ENCODE measurements at places on chromosomes 3 and 15.

- no peak for DNase-seq
Measured at GRCh38 chr3:129617381-129618185, 11.1 kb upstream of the PLXND1 start.

DNA sequence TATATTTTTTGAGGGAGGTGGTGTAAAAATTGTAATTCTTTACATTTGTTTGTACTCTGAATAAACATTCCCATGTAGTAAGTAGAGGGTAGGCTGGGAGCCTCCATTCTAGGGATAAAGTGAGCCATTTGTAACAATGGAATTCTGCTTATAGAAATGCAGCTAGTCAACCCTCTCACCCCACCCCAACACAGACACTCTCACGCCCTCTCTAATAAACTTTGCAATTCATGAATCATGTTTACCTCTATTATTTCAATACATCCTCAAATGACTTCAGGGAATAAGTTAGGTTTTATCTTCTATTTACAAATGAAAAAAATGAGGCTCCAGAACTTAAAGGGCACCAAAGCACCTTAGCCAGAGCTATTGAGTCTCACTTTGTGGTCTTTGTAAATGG is 56.5 kb upstream of the PDZRN3 start:
- DNase-seq = no peak

DNA sequence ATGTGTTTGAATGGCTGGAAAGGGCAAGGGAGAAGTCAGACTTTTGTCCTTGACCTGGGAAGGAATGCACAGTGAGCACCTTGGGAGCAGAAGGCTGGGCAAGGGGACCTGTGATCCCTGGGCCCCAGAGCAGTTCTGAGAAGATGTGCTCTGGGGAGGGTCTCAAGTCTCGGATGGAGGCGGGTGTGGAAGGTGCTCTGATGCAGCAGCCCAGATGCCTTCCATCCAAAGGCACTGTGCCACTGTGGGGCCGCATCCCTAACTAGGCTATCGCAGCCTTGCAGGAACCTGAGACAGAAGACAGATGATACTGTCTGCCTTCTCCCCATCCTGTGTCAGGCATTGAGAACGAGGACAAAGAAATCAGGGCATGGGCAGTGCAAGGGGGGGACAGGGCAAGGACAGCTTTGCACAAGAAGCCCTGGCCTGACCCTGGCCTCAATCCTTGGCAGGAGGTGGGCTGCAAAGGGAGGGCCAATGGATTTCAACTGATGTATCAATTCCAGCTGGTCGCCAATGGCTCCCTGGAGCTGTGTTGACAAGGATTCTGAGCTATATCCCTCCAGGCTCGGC is 14.6 kb upstream of the PRKCD start:
- DNase-seq = no peak

GRCh38 chr3:164018500-164018899 is 1059.8 kb downstream of the SI start:
- no peak for DNase-seq

DNA sequence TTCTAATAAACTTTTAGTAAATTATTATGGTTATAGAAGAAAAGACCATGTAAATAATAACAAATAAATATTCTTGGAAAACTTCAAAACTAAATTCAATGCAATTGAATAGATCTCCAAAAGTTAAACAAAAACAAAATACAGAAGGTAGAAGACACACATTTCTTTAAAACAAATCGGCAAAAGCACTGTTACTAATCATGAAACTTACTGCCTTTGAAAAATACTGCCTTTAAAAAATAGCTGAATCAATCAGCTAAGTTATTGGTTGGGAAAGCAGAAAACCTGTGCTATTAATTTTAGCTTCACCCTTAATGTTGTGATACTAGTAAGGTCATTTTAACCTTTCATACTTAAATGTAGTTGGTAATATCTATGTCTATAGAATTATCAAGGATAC is 3.0 kb downstream of the GPR15 start:
- DNase-seq = no peak

GRCh38 chr3:150483226-150483625 is 63.1 kb downstream of the SERP1 start:
- DNase-seq = no peak

- no peak for DNase-seq
Measured at GRCh38 chr15:92645051-92645631, 10.4 kb downstream of the FAM174B start.

DNA sequence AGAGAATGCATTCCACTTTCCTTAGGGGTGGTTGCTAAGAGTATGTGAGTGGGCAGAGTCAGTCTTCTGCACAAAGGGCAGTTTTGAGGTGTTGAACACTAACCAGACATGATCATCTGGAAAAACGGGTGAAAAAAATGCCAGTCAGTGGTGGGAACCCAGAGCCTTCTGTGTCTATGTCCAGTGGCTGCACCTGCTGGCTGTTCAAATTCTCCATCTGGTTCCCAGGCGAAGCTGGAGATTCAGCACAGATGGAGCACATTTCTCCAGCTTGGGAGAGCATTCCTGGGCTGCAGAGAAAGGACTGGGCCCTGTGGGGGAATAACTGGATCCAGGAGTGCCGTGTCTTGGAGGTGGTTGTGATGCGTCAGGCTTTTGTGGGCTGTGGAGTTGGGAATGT is 74.1 kb downstream of the TRAK1 start:
- DNase-seq = no peak

GRCh38 chr3:106261915-106262683 is 393.3 kb upstream of the CBLB start:
- no peak for DNase-seq

DNA sequence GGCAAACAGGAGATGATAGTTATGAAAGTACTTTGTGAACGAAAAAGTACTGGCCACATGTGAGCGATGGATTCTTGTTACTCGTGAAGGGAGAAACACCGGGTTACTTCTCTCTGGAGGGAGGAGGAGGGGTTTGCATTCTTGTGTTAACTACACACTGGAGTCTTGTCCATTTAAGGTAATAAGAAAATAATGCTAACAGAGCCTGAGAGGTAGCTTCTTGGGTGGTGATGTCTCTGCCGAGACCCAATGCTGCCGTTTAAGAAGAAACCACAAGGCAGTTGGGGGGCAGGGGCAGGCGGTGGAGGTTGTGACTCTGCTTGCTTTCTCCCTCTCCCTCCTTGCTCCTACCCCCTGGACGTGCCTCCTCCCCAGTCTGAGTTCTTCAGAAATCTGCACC is 100.9 kb upstream of the ROPN1 start:
- DNase-seq = no peak

DNA sequence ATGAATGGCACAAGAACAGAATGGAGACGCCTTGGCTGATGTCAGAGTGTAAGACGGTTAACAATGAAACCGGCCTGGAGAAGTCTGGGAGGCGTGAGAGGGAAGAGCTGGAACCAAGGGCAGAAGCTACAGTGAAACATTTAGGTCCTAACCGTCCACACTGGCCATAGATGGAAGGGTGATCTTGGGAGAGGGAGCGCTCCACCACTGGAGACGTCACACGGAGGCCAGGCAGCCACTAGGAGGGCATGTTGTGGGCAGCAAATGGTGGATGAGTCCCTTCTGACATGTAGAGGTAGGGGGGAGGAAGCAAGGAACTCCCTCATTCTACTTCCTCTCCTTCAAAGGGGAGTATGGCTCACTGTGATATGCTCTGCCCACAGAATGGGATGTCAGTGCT is 23.8 kb downstream of the FEM1B start:
- no peak for DNase-seq

DNA sequence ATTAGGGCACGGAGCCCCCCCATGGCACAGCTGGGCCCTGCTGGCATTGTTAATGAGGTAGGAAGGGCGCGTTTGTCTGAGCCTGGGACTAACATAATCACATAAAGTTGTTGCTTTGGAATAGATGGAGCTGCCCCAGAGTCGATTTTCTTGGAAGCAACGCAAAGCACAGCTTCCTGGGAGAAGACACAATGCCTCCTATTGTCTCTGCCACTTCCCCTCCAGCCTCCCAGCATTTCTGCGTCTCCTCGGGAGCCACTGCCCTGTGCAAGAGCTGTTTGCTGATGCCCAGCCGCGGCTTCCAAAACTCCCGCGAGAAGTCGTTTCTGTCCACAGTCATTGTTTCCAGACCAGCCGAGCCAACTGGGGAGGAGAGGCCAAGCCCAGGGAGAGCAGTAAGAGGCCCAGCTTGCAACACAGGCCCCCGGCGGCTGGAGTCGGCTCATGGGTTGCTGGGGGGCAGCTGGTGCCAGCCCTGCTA is 18.1 kb upstream of the ALDH1A3 start:
- no peak for DNase-seq

- DNase-seq = no peak
Measured at GRCh38 chr3:82202269-82202668, 440.8 kb upstream of the GBE1 start.

GRCh38 chr3:194640829-194641228 is 7.6 kb upstream of the TMEM44 start:
- no peak for DNase-seq

- DNase-seq = no peak
Measured at GRCh38 chr3:183692436-183692835, 5.2 kb upstream of the YEATS2 start.

GRCh38 chr3:133443649-133444422 is 44.0 kb downstream of the BFSP2 start:
- DNase-seq = no peak

DNA sequence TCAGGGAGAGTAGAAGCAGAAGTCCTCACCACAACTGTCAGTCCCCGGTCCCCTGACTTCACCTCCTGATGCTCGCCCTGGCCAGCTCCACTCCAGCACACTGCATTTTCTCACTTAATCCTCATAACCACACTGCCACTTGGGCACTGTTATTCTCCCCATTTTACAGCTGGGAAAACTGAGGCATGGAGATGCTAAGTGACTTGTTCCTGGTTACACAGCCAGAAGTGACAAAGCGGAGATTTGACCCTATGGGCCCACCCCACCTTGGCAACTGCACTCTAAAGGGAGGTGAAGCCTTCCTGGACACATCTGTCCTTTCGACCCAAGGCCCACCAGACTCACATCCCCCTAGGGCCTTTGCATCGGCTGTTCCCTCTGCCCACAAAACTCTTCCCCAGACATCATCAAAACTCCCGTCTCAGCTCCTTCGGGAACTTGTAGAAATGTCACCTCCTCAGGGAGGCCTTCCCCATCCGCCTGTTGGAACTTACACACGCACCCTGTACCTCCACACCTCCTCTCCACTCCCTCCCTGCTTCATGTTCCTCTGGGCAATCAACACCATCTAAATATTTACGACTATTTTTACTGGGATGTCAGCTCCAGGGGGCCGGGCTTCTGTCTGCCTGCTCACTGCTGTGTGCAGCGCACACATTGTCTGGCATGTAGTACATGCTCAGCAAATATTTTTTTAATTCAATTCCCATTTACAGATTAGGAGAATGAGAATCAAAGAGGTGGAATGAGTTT is 3.1 kb downstream of the GRIP2 start:
- no peak for DNase-seq

DNA sequence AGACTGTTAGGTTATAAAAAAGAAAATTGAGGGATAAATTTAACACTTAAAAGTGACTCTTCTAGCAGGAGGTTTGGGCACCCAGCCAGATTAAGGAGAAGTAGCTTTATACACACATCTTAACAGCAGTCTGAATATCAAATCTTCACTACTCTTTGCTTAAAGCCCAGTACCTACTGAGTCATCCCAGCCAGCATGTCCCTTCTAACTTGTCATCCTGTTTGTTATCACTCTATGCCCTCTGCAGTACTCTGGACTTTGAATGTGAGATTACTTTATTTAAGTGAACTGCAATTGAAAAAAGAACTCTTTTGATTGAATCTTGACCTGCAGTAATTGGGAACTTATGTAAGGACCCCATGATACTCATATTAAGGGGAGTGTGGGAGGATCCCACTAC is 77.6 kb downstream of the FHIT start:
- DNase-seq = no peak

DNA sequence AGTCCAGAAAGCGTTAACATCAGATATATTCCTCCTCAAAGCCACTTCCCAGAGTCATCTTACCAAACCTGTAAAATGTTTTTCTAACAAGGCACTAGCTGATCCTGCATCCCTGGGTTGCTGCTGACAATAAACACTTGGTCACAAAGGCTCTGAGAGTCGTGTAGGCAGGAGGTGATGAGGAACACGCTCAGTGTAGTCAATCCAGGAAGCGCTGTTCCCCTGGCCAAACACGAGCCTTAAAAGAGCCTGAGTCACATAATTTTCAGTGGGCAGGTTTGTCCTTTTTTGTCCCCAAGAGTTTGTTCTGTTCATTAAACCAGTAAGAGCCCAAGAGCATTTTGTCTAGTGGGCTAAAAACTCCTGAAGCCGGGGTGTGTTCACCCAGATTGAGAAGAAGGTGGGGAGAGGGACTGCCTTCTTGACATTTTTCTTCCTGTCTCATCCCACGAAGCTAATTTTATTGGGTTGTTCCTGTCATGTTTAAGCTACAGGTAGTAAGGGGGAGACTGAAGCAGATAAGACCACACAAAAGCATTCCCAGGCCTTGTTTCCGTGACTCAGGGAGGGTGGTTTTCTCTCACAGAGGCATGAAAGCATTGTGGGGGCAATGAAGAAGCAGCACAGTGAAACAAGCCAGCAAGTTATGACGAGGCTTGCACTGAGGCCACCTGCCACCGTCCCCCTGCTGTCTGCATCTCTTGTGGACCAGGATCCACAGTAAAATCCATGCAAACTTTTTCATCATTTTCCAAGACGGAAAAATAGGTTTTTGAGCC is 73.7 kb downstream of the FOXB1 start:
- DNase-seq = no peak

GRCh38 chr3:195453236-195453635 is 10.4 kb upstream of the ACAP2 start:
- DNase-seq = no peak

Measured in activated gamma-delta T cell (primary cell).